Dermis microvascular lymphatic vessel endothelial cell (primary cell): ENCODE measurements at places on chromosomes 2 and 18. TPM values are rescaled to one million over a fixed set of nuclear protein-coding genes. Genes with fewer than 3 reads are reported as not detected.

- no peak for DNase-seq
These were observed 480.8 kb upstream of the KLHL29 start for GRCh38 chr2:22904126-22904684.

- DNase-seq = no peak
These were observed 3.3 kb upstream of the SATB2 start for GRCh38 chr2:199460846-199461710.

DNA sequence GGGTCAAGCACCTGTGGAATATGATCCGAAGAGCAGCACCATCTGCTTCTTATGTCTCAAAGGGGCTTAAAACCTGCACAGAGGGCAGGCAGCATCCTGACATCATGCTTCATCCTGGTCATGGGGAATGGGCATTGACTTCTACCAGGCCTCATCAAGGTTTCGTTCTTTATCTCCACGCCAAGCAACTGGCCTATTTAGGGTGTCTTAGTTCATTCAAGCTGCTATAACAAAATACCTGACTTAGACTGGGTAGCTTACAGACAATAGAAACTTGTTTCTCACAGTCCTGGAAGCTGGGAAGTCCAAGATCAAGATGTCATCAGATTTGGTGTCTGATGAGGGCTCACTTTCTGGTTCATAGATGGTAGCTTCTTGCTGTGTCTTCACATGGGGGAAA is 69.4 kb downstream of the MYO3B start:
- no peak for DNase-seq

DNA sequence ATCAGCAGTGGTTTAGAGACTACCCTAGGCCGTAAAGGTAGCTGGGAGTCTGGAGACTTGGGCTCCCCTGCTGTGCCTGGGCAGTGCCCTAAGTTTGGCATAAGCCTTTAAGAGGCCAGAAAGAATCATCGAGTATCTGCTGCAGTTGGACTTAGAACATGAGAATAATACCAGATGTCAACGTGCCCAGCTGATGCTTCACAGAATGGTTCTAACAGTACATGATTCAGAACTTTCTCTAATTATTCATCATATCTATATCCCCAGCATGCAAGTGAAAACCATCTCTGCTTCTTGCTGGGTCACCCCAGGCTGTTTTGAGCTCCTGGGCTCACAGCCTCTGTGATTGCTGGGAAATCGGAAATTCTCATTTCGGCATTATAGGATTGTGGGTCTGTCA is 118.1 kb downstream of the NCK2 start:
- no peak for DNase-seq

- no peak for DNase-seq
These were observed 8.2 kb downstream of the MXD1 start for GRCh38 chr2:69923116-69923515.

- no peak for DNase-seq
These were observed 33.7 kb downstream of the SLC20A1 start for GRCh38 chr2:112679484-112679883.

GRCh38 chr18:79566771-79567431 is 112.7 kb upstream of the CTDP1 start:
- no peak for DNase-seq

DNA sequence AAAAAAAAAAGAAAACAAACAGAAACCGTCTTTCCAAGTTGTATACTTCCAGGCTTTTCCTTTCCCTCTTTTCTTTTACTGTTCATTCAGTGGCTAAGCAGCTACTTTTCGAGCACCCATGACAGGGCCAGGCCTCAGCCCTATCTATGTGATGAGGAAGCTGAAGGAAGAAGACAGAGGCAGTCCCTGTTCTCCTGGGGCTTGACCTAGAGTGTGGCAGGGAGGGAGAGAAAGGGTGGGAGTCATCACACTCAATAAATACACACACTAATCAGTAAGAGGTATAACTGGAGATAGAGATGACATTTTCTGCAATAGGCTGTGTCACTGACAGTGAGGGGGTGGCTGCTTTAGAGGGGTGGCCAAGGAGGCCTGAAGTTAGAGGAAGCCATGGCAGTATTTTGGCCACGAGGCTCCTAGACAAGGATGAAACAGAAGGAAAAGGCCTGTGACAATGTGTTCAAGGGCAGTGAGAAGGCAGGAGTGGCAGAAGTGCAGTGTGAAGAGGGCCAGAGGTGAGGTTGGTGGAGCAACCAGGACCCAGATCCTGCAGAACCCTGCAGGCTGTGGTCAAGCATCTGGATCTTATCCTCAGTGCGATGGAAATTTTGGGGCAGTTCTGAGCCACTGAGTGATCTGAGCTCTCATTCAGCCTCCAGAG is 131.8 kb upstream of the TTC39C start:
- no peak for DNase-seq

The RNF125 gene
- 4.4 and 4.5 TPM in 2 replicates for total RNA-seq

The KIAA2012 gene
- total RNA-seq = not detected in 2 replicates

The CELF4 gene
- total RNA-seq = 0.13 and 0.25 TPM in 2 replicates

The GLS gene
- total RNA-seq = 117 and 142 TPM in 2 replicates
